ENCODE measurements at places on chromosomes 5 and 9.

DNA sequence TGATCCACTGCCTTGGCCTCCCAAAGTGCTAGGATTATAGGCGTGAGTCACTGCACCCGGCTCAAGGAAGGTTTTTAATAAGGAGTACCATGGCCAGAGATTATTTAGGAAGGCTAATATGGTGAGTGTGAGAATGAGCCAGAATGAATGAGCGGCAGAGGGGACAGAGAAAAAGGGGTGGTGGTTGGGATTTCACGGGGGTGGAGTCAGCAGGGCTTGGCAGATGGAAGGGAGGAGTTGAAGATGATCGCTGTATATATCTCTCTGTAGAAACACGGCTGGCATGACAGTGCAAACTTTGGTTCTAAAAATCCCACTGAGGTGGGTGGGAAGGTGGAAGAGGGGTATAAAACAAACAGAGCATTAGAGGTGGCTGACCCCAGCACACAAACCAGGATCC is 176.7 kb upstream of the TBC1D2 start:
- no peak for DNase-seq

DNA sequence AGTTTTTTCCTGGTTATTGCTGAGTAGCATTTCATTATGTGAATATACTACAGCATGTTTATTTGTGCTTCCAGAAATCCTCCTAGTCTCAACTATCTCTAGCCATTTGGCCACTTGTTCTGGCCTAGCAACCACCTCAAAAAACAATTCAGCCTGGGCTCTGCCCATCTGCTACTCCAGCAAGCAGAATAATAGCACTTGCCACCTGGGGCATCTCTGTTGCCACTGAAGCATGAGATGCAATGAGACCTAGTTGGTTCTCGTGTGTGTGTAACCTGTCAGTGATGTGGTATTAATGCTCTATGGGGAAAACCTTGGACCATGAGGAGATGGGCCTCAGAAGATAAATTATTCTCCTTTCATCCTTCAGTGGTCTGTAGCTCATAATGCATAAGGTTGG is 129.5 kb downstream of the RNF180 start:
- DNase-seq = no peak

DNA sequence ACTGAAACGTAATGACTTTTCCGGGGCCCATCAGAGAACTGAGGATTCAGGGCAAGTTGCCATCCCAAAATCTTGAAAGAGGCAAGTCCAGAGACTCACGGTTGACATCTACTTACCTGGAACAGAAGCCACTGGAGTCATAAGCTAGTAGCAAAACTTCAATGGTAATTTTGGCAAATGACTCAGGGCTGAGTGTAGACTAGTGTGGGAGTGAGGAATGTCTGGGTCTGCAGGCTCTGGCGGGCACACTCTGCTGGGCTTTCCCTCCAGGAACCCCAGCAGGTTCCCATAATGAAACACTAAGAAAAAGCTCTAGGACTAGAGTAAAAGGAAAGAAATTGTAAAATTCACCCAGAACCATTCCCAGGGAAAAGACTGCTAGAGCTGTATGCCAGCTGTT is 122.9 kb upstream of the NFIL3 start:
- DNase-seq = no peak

DNA sequence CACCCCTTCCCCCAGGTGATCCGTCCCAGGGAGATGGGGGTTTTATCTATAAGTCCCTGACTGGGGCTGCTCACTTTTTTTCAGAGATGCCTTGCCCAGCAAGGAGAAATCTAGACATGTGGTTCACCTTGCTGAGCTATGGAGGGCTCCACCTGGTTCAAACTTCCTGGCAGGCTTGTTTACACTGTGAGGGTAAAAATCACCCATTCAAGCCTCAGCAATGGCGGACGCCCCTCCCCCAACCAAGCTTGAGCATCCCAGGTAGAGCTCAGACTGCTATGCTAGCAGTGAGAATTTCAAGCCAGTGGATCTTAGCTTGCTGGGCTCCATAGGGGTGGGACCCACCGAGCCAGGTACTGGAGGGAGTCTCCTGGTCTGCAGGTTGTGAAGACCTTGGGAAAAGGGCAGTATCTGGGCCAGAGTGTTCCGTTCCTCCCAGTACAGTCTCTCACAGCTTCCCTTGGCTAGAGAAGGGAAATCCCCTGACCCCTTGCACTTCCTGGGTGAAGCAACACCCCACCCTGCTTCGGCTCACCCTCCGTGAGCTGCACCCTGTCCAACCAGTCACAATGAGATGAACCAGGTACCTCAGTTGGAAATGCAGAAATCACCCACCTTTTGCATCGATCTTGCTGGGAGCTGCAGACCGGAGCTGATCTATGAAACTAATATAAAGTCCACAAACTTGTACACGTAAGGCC is 231.7 kb downstream of the CTNND2 start:
- DNase-seq = no peak

GRCh38 chr5:110630350-110630749 is 96.1 kb downstream of the TMEM232 start:
- no peak for DNase-seq

- no peak for DNase-seq
Measured at GRCh38 chr5:5183189-5183699, 43.1 kb downstream of the ADAMTS16 start.

GRCh38 chr5:171615705-171616640 is 169.6 kb upstream of the SMIM23 start:
- DNase-seq = no peak

DNA sequence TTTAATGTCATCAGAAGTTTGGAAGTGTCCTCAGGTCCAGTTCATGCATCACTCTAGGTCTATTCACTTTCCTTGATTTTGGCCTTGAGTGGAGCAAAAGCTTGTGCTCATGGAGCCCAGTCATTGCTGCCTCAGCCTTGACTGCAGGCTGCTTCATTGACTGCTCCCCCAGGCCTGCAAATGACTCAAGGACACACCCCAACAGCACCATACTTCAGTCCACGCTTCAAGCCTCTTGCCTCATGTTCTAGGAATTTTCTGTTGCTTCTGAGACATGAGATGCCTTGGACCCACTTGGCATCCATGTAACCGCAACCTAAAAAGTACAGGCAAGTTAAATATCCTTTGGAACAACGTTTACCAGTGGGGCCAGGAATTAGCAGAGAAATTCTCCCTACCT is 193.7 kb downstream of the PIK3R1 start:
- no peak for DNase-seq

- DNase-seq = no peak
Measured at GRCh38 chr9:9091387-9091786, 1291.8 kb upstream of the DMAC1 start.

GRCh38 chr9:68678430-68678829 is 26.6 kb upstream of the PIP5K1B start:
- DNase-seq = no peak

DNA sequence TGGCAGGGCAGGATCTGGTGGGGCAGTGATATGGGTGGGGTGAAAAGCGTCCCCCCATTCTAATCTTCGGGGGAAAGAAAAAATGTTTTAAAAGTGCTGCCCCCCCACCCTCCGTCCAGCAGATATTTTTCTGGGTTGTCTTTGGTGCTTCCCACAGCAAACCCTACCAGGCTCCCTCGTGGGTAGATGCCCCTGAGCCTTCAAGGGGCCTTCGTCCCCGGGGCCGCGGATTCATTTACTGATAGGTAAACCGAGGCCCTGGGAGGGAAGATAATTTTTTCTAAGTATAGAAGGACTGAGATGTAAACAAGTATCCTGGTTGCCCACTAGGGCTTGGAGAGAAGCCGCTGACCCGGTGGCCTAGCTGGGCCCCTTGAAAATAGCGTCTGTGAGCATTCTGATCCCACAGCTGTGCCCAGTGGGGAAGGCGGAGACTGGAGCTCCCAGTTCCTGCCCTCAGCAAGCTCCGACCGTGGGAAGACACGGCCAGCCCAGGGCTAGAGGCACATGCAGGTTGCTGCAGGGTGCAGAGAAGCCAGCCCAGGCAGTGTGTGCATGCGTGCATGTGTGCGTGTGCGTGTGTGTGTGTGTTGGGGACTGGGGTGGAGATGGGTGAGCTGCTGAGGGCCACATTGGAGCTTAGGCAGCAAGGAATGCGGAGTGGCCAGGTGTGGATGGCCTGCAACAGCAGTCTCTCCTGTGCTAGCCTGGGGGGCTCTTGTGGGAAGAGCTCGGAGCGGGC is 6.0 kb upstream of the RXRA start:
- no peak for DNase-seq

GRCh38 chr5:72598401-72599064 is 91.3 kb upstream of the ZNF366 start:
- no peak for DNase-seq

DNA sequence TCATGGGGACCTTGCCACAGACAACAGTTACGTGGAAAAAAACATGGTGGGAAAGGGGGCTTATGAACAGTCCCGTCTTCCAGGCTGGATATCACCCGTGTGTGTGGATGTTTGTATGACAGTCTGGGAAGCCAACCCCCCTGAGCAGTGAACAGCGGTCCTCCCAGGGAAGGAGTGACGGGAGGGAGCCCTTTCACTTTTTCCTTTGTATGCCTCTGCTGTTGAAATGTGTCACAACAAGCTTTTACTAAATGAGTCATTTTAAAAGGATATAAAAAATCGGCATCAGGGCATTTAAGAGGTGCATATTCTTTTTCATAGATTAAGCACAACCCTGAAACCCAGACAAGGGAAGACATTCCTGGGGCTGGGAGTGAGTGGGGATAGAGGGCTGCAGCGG is 5.1 kb downstream of the MYMK start:
- DNase-seq = no peak

- no peak for DNase-seq
Measured at GRCh38 chr9:100554935-100555401, 22.9 kb upstream of the CAVIN4 start.

GRCh38 chr5:55610542-55610941 is 75.8 kb upstream of the PLPP1 start:
- no peak for DNase-seq

- no peak for DNase-seq
Measured at GRCh38 chr5:61486476-61486875, 154.4 kb downstream of the ZSWIM6 start.

GRCh38 chr5:132424167-132424880 is 54.8 kb downstream of the SLC22A5 start:
- no peak for DNase-seq

DNA sequence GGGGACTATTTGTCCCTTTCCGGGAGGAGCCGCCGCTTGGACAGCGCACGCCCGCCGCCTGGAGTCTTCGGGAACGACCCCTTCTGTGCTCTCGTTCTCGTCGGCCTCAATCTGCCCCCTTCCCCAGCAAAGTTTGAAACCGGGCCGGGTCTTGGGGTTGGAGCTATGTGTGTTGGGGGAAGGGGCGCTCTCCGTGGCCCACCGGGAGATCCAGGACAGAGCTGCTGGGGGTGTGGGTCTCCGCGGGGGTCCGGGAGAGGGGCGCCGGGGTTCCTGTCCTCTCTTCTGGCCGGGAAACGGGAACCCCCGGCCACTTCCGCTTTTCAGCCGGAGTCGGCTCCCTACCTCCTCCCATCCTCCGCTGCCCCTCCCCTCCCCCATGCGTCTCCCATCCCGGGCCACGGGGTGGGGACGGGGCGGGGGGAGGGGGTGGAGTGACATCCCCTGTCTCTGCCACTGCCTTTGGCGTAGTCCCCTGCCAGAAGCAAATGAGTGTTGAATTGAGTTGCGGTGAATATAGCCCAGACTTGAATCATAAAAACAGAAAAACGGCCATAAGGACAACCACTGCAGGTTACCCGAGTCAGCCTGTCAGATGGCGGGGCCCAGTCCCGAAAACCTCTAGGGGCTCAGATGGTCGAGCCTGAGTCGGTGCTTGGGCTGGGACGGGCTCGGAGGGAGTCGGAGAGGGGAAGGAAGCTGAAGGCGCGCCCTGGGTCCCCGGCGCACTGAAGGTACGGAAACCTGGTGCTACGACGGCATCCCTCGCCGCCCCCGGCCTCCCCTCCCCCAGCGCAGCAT is 1.1 kb downstream of the CPLX2 start:
- DNase-seq = no peak

GRCh38 chr5:64384765-64385164 is 121.0 kb upstream of the RGS7BP start:
- no peak for DNase-seq

DNA sequence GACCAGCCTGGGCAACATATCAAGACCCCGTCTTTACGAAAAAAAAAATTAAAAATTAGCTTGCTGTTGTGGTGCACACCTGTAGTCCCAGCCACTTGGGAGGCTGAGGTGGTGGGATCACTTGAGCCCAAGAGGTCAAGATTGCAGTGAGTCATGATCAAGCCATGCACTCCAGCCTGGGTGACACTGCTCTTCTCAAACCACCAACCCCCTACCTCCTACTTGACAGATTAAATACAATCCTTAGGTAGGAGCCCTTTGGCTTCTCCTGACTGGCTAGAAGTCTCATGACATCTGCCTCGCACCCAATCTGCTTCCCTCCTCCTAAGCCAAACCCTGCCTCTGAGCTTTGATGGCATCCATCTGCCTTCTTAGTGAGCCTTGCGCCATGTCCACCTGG is 11.6 kb upstream of the FBP1 start:
- no peak for DNase-seq

DNA sequence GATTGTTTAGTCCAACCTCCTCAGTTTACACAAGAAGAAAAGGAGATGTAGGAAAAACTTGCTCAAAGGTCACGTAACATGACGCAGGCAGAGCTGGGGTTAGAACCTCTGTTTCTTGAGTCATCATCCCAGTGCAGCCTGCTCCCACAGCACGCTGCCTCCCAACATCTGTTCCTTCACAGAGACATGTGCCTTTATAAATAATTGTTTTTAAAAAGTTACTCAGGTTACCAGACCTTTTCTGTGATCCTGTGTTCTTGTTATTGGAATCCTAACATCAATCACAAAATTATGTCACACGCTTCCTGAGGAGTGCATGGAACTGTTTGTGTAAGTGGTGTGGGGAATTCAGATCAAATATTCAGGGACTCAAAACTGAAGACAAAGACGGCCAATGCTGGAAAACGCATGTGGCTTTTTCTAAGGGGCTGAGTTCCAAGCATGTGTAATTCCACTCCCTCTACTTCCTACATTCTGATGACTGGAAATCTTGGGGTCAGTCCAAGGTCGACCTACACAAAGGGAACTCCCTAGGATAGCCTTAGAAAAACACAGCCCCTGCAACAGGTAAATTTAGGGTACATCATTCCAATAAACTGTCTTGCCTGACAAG is 184.3 kb downstream of the TSSK1B start:
- no peak for DNase-seq

DNA sequence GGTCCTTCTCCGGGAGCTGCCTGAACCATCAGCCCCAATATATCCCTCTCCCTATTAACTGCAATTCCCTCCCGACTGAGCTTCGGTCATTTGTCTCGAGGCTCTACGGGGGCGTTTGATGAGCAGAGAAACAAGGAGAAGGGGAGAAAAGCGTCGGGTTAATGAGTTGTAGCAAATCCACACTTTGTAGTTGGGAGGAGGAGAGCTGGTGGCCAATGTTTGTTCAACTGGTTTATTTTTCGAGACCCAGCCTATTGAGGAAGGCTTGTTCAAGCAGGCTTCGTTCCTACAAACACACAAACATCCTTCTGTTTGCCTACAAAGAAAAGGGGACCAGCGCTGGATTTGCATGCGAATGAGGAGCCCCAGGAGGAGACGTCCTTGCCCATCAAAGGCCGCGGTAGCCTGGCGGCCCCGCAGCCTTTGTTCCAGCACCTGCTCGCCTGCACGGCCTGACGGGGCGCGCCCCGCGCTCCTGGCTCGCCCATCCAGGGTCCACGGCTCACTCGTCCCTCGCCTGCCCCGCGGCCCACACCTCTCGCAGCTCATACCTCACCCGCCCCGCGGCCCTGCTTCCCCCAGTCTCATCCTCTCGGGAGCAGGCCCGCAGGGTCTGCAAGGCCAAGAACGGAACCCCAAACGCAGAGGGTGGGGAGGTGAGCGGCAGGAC is 4.6 kb downstream of the FOXD1 start:
- DNase-seq = no peak

- DNase-seq = no peak
Measured at GRCh38 chr5:10124287-10124686, 125.4 kb downstream of the ATPSCKMT start.
